Stimulated activated CD4-positive, alpha-beta T cell treated with anti-CD3 and anti-CD28 coated beads, Interleukin-1b, Interleukin-23, amount 100 ng/mL, for 4 hours (primary cell): ENCODE measurements at places on chromosomes 5 and 9.

GRCh38 chr5:154811653-154812465 lies 38.5 kb downstream of the FAXDC2 start:
- peak; percentile 43 for DNase-seq

DNA sequence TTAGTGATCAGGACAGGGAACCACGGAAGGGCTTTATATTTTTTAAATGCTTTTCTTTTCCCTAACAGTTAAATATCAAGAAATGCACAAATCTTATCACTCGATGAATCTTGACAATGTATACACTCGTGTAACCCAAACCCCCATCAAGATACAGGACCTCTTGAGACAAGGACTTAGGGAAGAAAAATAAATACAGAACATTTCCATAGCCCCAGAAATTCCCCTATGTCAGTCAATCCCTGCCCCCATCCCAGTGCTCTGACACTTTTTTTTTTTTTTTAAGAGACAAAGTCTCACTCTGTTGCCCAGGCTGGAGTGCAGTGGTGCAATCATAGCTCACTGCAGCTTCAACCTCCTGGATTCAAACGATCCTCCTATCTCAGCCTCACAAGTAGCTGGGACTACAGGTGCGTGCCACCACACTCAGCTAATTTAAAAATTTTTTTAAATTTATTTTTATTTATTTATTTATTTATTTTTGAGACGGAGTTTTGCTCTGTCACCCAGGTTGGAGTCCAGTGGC lies 2.7 kb downstream of the SPINK4 start:
- DNase-seq = no peak

GRCh38 chr5:103441523-103441922 lies 121.1 kb downstream of the NUDT12 start:
- DNase-seq = no peak

- no peak for DNase-seq
These were observed 244.2 kb upstream of the MEF2C start for GRCh38 chr5:89127191-89127590.

DNA sequence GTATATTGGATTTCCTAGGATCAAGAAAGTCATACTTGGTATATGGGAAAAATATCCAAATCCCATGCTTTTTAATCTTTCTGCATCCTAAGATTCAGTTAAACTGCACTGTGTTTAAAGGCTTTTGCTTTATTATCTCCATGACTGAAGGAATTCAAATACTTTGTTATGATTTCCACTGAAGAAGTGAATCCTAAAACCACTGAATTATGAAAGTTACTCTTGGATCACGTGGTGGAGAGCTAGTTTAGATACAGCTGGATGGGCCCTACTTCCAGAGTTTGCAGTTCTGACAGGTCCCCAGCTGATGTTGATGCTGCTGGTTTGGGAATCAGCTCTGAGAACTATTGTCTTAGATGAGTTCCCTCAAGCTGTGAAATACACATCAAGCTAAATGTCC lies 5.0 kb downstream of the DAB2 start:
- DNase-seq = no peak

GRCh38 chr5:171524466-171524865 lies 105.0 kb downstream of the FGF18 start:
- no peak for DNase-seq

GRCh38 chr9:103537426-103537825 lies 542.3 kb downstream of the CYLC2 start:
- no peak for DNase-seq

- DNase-seq = no peak
These were observed 85.3 kb upstream of the CTSV start for GRCh38 chr9:97124256-97124655.

- DNase-seq = peak; percentile 19
These were observed 37.4 kb downstream of the PIK3R1 start for GRCh38 chr5:68252673-68253623.

- no peak for DNase-seq
These were observed 11.3 kb downstream of the RGS14 start for GRCh38 chr5:177368869-177369644.

GRCh38 chr5:181133610-181134231 lies 2.8 kb upstream of the OR2V1 start:
- no peak for DNase-seq

GRCh38 chr5:41681840-41682239 lies 171.4 kb upstream of the PLCXD3 start:
- DNase-seq = no peak

DNA sequence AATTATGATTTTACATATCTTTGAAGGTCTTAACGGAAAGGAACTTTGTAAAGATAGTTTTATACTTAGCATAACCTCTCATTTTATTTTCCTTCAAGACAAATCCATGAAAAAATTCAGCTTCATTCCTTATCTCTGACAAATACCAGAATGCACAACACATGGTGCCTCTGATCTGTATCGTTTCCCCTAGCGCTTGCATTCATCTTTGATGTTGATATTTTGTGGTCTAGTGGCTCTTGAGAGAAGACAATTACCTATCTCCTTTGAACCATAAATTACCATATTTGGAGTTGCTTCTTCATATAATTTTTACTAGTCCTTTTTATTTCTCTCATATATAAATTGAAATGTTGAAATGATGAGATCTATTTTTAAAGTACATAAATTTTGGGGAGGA lies 551.3 kb downstream of the PDE4D start:
- DNase-seq = no peak

- no peak for DNase-seq
These were observed 34.0 kb downstream of the ADAM19 start for GRCh38 chr5:157541447-157542118.

DNA sequence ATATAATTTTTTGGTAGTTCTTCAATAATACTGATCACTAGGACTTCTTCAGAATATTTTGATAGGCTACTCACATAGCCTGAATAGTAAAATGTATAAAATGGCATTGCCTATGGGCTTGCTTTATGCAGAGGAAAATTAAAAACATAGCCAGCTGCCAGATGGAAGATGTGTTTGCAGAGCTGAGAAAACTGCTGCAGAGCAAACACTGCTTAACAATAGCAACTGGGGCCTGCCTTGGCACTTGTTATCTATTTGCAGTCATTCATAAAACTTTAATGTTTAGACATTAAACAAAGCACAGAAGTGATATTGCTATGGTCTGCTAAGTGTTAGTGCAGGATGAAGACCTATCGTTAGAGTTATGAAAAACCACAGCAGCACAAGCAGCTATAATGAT lies 151.5 kb upstream of the SMC2 start:
- DNase-seq = no peak

- DNase-seq = no peak
These were observed 11.0 kb upstream of the ACER2 start for GRCh38 chr9:19397845-19398244.

DNA sequence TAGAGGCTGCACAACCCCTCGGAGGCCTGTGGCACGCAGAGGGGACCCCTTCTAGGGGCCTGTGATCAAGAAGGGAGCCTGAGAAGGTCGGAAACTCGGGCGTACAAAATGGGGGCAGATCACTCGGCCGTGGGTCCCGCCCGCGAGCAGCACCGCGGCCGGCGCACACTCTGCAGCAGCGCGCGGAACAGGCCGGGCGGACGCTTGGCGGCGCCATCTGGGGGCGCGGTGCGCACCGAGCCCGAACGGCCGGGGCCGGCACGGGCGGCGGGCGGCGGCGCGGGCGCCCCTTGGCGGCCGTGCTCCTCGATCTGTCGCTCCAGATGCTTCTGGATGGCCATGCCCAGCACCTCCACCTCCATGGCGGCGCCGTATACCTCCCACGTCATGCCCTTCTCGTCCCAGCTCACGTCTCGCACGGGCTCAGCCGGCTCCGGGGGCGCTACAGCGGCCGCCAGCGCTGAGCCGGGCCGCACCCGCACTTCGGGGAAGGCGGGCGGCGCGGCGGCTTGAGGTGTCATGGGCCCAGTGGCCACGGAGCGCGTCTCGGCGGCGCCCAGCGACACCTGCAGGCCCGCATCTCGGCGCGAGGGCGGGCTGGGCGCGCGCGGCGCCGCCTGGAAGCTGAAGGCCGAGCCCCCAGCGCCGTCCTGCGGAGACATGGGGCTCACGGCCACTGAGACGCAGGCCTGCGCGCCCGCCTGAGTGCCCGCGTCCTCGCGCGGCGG lies 13.1 kb downstream of the GPRIN1 start:
- peak; percentile 63 for DNase-seq

GRCh38 chr5:152177626-152178349 lies 227.3 kb downstream of the NMUR2 start:
- no peak for DNase-seq

- DNase-seq = no peak
These were observed 454.0 kb upstream of the DAP start for GRCh38 chr5:11214864-11215644.

DNA sequence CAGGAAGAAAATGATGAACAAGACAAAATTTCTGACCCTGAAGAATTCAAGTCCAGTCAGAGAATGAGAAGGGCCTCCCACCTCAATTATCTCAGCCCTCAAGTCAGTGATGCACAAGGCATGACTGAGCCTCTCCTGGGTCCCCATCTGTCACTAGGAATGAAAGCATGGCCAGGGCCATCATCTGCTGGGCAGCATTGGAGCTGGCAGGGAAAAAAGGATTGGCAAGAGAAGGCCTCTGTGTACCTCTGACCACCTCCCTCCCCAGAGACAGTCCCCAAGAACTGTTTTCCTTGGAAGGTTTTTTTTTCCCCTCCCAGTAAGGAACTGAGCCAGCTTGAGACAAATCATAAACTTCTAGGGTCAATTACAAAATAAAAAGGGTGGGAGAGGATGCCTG lies 76.7 kb downstream of the KLHL3 start:
- DNase-seq = no peak

- DNase-seq = no peak
These were observed 368.1 kb upstream of the GRIA1 start for GRCh38 chr5:153122403-153122802.

GRCh38 chr5:99378443-99378842 lies 449.6 kb upstream of the CHD1 start:
- DNase-seq = no peak

DNA sequence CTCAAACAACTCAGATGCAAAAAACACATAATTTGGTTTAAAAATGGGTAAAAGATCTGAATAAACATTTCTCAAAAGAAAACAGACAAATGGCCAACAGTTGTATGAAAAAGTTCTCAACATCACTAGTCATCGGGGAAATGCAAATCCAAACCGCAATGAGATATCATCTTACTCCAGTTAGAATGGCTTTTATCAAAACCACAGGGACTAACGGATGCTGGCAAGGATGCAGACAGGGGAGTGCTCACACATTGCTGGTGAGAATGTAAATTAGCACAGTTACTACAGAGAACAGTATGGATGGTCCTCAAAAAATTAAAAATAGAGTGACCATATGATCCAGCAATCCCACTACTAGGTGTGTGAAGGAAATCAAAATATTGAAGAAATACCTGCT lies 589.1 kb upstream of the ADAMTS16 start:
- DNase-seq = no peak

DNA sequence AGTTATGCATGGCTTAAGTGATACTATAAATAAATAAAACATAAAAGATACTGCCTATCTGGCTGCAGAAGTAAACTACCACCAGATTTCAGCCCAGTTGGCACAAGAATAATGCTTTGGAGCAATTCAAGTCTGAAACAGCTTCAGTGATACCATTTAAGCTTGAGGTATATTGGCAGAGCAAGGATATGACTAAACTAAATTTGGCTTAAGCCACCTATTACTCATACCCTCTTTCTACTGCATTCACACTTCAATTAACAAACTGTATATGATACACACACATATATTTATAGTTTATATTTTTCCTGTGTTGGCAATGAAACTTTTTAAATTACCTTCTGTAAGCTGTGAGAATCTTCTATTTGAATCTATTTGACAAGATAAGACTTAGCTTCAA lies 431.9 kb downstream of the ANXA1 start:
- DNase-seq = no peak

DNA sequence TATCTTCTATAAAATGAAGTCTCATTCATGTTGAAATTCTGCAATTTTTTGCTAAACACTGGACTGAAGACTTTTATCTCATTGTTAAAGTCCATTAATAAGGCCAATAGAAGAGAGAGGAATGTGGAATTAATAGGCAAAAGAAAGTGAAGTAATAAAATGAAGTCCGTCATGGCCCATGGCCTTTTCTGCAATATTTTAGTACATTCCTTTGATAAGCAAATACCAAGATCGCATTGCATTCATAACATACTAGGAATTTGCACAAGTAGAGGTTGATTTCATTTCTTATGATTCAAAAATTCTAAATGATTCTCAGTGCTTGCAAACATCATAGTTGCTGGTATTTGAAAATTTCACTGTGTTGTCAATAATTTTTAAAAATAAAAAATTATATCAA lies 664.0 kb downstream of the NR2F1-AS1 start:
- DNase-seq = no peak

- DNase-seq = no peak
These were observed 131.0 kb upstream of the VCAN start for GRCh38 chr5:83340511-83340918.

DNA sequence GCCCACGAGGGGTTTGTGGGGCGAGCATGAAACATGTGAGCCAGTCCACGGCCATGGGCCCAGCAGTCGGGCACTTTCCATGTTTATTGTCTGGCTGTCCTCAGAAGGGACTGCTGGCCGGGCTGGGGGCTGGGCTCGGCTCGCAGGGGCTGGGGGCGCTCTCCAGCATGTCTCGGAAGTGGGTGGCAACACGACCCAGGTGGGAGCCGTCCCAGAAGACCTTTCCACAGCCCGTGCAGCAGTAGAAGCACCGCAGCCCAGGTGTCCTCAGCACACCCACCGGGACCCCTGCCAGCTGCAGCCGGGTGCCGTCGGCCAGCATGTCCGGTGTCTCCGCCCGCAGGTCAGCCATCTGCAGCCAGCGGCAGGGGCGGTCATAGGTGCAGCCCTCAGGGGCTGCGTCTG lies 4.8 kb upstream of the NRARP start:
- DNase-seq = no peak
